Activated effector memory CD4-positive, alpha-beta T cell treated with Interleukin-2 at 50 U/mL for 16 hours (primary cell): ENCODE measurements at places on chromosomes 5 and 9.

DNA sequence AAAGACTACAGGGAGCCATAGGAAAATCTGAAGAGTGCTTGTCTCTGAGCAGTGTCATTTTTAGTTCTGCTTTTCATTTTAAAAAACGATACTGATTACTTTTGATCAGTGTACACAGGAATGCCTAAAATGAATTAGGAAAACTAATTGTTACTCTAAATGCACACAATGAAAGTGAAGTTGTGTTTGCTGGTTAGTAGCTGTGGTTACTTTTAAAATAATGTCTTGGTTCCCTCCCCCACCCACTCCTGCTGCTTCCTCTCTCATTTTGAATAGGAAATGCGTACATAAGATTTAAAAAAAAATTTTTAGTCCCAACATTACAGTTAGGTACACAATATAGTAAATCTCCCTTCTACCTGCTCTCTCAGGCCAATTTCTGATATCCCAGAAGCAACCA lies 47.5 kb upstream of the PLPP1 start:
- no peak for DNase-seq

DNA sequence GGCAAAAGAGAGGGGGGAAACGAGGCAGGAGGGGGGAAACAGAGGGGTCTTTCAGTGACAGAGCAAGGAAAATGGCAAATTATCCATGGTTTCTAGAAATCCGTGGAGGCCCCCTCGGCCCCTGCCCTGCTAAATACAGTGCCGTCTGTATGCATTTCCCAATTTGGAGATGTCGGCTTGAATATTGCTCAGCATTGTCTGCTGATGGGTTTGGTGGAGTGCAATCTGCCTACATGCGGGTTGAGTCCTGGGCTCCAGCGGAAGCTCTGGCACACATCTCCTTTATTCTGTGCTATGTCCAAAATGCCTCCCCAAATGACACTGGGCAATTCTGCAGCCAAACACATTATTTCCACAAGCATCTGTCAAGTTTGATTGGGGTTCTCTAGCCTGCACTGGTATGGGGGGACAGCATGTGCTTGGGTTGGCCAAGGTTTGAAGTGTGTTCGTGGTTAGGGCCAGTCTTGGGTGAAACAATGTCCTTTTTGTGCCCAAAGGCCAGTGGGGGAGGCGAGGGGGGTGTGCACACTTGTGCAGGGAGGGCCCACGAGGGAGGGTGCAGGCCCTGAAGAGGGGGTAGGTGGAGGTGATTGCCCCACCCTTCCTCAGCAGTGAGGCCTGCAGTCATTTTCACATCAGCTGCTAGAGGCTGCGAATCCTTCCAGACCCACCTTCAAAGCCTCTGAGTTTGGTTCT lies 6.2 kb upstream of the NEUROG1 start:
- DNase-seq, result no peak

- DNase-seq, result no peak
Observed at GRCh38 chr9:77935974-77936373, 95.6 kb downstream of the GNAQ start.

- DNase-seq, result no peak
Observed at GRCh38 chr5:168669668-168670378, 90.7 kb upstream of the PANK3 start.

- no peak for DNase-seq
Observed at GRCh38 chr5:122439645-122440044, 127.6 kb downstream of the SNCAIP start.

- DNase-seq, result no peak
Observed at GRCh38 chr9:27353474-27354229, 56.7 kb upstream of the EQTN start.

- no peak for DNase-seq
Observed at GRCh38 chr5:45171563-45171962, 362.8 kb downstream of the MRPS30 start.

DNA sequence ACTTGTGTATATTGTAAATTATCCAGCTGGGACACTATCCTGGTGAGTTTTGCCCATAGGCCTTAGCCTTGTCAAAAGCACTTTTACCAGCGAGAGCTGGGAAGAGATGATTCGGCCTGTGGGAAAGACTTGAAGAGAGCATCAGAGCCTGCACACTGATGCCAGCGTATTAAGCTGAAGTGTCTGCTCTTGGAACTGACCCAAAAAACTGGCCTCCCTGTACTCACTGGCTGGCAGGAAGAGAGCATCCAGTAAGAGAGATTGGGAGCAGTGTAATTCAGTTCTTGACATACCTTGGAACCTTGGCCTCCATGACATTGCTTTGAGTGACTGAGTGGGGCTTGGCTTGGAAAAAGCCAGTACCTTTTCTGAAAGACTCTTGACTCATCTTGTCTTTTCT lies 73.7 kb downstream of the ZNF462 start:
- DNase-seq, result no peak

DNA sequence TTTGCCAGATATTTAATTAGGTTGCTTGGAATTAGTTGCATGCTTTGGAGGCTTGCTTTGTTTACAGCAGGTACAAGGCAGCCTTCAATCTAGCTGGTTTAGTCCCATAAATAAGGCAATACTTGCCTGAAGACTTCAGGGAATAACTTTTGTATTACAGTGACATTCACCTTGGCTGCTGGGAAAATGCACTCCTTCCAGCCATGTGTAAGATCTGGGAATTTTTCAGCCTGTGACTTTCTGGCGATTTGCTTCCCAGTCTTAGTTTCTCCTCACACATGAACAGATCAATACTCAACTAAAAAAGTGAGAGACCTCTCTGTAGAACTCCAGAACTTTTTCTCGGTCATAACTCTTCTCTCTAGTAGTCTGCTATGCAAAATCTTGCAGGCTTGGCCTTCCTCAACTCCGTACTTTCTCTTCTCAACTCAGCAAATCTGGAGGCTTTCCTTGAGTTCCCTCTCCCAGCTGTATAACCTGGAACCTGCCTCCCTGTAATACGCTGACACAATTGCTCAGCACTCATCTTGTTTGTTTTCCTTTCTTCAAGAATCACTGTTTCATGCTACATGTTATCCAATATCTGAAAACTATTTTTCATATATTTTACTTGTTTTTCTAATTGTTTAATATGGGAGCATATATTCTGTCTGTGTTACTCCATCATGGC lies 173.0 kb downstream of the MSX2 start:
- DNase-seq, result no peak

DNA sequence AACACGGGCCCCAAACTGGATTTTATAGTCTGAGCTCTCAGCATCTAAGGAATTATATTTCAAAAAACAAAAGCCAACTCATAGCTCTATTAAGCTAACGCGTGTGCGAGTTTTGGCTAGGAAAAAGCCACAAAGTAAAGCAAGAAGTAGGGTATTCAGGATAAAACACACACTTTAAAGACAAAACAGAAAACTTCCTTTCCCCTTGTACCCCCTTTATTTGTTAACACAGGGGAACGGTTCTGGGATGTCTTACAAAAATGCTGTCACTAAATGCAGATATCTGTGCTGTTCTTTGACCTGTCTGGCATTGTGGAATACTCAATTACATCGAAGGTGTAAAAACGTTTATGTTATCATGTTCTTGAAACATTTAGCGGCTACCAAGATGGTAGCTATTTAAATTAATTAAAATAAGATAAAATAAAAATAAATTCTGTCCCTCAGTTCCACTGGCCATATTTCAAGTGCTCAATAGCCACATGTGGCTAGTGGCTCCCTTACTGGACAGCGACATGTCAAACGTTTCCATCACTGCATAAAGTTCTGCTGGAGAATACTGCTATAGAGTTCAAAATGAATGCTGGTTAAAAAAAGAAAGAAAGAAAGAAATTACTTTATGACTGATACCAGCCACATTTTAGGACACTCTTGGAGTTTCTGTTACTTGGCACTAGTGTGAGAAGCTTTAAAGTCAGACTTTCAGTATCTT lies 7.2 kb upstream of the MEF2C start:
- no peak for DNase-seq
